ENCODE measurements at places on chromosomes 13 and 19.

DNA sequence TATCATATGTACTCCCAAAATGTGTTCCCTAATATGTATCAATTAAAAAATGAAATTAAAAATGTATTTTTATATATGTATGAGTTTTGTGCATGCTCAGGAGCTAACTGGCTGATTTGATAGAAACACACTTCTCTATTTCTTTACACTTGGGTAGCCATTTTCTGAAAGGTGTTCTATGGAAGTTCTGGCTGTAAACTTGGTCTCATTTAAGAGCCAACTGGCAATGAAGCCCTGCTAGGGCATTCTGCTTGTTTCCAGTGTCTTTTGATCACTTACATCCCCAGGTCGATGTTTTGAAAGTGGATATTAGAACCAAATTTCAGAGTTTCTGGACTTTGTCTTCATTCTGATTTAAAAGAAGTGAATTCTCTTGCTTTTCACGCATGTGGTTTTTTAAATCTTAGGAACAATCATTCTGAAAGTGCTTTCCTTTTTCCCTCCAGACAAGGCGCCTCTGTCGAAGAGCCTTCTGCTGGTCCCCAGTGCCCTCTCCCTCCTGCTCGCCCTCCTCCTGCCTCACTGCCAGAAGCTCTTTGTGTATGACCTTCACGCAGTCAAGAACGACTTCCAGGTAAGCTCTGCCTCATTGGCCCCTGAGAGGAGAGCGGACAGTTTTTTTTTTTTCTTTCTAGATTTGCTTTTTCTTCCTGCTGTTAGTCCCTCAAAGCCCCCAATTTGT, 20.1 kb downstream of the GPR18 start:
- peak; percentile 38 for DNase-seq

- DNase-seq, result no peak
Measured at GRCh38 chr13:97114651-97115050, 107.5 kb upstream of the MBNL2 start.

- DNase-seq, result no peak
Measured at GRCh38 chr19:5671600-5671999, 8.7 kb downstream of the MICOS13 start.

DNA sequence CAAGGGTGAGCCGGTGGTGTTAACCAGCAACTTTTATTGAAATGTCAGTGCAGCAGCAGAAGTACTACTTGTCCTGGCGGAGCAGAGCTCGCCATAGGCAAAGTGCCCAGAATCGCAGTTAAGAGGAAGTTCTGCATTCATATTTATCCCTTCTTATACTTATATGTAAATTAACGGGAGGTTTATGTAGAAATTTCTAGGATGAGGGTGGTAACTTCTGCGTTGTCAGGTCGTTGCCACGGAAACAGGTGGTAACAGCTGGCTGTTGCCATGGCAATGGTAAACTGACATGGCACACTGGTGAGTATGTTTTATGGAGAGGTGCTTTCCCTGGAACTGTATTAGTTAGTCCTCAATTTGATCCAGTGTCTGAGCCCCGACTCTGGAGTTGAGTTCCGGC, 2494.9 kb upstream of the PCDH20 start:
- DNase-seq, result no peak

DNA sequence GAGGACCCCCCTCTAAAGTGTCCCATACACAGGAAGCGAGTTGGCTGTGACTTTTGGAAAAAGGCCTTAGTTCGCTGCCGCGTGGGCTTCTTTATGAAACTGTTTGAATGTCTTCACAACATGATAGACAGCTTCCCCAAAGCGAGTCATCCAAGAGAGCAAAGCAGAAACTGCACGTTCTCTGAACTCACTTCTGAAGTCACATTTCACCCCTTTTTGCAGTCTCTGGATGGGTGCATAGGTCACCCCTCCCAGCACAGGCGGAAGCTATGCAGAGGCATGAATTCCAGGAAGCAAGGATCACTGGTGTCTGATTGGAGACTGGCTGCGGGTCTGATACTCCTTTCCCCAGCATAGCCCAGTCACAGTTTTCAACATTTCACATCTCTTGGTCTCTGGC, 10.6 kb downstream of the GPI start:
- no peak for DNase-seq

- no peak for DNase-seq
Measured at GRCh38 chr19:49585023-49585422, 3.9 kb downstream of the PRRG2 start.

DNA sequence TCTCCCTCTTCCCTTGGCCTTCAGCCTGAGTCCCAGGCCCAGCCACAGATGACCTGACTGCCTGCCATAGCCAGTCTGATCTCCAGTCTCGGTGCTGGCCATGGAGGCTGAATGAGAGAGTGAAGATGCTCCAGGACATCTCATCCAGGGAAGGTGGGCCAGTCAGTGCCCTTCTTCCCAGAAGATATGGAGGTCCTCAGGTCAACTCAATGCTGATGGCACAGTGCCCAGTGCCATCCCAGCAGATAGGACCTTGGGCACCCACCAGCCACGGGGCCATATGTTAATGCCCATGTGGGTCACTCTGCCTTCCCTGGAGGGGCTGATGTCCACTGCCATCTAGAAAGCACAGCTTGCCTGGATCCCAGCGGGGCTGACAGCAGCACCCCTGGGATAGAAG, 7.2 kb downstream of the VSTM2B start:
- DNase-seq, result no peak

GRCh38 chr13:100815476-100816046, 141.0 kb upstream of the TMTC4 start:
- DNase-seq, result no peak

DNA sequence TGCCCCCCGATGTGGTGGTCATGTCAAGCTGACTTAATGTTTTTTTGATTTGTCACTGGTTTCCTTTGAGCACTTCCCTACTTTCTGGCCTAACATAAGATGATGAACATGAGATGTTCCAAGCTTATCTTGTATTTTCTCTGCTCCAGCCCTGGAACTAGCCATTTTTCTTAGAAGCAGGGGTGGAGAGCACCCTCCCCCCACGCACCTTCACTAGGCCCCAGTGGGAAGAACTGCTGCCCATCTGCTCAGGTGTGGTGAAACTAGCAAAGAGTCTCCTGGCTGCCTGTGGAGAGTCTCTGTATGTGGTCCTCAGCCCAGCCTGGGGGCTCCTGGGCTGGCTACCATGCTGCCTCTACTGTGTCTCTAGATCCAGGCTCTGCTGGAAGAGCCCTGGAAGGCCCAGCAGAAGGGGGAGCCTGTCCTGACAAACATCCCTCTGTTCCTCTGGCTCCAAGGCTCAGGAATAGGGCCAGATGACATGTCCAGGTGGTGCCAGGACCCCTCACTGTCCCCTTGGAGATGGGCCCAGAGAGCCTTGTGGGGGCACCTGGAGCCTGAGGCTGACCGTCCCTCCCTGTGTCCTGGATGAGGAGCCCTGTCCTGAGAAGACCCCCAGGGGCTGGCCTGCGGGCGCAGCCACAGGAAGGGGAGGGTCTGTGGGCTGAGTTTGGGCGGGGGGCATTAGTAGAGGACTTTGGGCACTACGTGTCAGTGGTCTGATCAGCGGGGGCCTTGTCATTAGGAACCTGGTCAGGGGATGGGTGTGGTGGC, 4.8 kb upstream of the ZNF14 start:
- DNase-seq, result no peak

DNA sequence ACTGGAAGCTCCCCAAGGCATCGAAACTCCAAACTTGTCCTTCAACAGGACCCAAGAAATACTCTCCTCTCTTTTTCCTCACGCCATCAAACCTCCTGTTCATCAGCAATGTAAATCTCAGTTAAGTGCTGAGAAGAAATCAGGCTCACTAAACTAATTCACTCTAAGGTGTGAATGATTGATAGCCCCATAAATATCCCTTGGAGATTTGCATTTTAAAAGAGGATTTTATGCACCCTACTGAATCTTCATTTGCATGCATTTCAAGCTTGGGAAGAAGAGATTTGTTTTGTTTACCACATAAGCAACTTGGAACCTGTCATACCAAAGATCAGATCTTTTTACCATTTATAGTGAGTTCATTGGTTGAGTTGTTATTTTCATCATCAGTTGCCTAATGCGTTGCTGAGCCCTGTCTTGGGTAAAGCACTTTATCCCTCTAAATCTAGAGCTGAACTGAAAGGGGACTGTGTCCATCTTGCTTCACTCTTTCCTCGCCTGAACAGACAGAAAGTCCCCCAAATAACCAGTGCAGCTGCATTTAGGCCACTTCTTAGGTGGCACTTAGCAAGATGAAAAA, 40.2 kb upstream of the GSX1 start:
- no peak for DNase-seq

- no peak for DNase-seq
Measured at GRCh38 chr13:27791146-27791900, 960 bp upstream of the GSX1 start.

GRCh38 chr13:108213946-108214345, 1.4 kb downstream of the LIG4 start:
- no peak for DNase-seq

- DNase-seq, result no peak
Measured at GRCh38 chr13:113033054-113033850, 64.2 kb downstream of the MCF2L start.

Measured in activated CD4-positive, alpha-beta T cell treated with anti-CD3 and anti-CD28 coated beads for 4 hours (primary cell).